ENCODE measurements at places on chromosomes 4 and X.

DNA sequence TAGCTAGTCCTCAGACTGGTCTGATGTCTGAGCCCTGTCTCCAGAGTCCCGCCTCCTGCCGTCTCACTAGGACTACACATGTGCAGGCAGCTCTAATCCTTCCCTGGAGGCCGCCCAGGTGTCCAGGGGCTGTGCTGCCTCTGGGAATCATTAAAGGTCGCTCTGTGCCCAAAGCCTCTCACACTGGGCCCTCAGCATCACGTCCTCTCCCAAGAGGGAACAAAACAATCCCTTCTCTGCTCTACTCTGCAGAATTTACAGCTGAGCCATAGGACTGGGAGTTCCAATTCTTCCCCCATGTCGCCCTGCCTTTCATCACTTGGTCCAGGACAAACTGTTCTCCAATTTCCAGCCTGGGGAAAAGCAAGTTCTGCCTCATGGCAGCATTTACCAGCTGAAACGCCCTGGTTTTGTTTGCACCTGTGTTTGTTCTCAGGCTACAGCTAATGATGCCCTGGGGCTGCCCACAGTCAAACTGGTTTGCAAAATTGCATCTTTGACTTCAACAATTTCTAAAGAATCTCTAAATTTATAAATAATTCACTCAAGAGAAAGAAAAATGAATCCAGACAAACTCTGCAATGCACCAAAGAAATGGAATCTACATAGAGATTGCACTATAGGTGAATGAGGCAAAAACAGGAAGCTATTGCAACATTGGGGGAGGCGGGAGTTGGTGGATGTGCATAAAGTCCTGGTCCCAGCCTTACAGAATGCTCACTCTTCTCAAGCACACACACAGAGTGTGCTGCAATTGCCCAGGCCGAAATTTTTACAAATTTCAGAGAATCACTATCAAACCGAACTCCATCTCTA is 7.2 kb upstream of the MRFAP1 start:
- no peak for DNase-seq

- no peak for DNase-seq
Measured at GRCh38 chrX:120727452-120727851, 97.6 kb upstream of the C1GALT1C1 start.

GRCh38 chr4:54255881-54256280 is 26.8 kb downstream of the PDGFRA start:
- DNase-seq: no peak

DNA sequence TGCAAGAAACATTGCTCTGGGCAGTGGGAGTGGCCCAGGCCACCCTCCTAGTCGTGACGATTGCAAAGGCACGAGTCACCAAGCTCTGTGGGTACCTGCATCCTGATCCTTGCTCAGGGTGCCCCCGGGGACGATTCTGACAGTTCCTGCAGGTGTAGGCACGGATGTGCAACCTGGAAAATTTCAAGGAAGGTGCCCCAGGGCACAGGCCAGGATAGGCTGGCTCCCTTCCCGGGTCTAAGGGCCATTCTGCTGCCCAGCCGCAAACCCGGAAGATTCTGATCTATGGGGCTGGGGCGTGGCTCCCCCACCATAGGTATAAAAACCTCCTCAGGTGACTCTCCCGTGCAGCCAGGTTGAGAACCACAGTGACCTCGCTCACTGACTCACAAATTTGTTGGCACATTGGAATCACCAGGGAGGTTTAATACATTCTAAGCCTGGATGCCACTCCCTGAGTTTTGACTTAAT is 228.5 kb downstream of the PTTG2 start:
- no peak for DNase-seq

DNA sequence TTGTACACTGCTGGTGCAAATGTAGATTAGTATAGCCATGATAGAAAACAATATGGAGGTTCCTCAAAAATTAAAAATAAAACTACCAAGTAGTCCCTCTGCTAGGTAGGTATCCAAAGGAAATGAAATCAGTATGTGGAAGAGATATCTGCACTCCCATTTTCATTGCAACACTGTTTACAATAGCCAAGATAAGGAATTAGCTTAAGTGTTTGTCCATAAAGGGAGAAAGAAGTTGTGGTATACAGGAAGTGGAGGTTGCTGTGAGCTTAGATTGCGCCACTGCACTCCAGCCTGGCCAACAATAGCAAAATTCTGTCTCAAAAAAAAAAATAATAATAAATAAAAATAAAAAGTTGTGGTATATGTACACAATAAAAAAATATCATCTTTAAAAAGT is 325.0 kb upstream of the EMCN start:
- no peak for DNase-seq

GRCh38 chr4:53771326-53771725 is 180.0 kb upstream of the LNX1 start:
- no peak for DNase-seq

DNA sequence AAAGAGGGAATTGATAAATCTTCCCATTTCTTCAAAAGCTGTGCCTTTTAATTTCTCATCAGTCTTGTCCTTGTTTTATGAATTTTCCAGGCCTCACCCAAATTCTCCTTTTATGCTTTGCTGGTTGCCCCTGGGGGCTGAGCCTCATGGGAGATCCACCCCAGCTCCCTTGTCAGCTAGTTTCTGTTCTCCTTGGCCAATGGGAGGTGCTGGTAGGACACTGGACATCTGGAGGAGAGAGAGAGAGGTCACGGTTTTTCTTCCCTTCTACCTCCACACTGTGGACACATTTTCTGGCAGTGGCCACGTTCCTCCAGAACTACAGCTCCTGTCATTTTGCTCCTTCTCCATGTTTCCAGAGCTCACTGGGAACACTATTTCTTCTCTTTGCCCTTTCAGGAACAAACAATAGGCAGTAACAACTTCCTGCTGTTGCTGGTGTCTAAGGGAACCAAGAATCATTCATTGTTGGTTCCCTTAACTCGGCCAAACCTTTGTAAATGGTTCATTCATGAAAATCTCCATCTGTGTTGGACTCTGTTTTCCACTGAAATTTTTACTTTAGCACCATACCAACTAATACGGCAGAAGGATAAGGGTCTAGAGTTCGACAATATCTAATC is 334.5 kb downstream of the GPAT3 start:
- no peak for DNase-seq

DNA sequence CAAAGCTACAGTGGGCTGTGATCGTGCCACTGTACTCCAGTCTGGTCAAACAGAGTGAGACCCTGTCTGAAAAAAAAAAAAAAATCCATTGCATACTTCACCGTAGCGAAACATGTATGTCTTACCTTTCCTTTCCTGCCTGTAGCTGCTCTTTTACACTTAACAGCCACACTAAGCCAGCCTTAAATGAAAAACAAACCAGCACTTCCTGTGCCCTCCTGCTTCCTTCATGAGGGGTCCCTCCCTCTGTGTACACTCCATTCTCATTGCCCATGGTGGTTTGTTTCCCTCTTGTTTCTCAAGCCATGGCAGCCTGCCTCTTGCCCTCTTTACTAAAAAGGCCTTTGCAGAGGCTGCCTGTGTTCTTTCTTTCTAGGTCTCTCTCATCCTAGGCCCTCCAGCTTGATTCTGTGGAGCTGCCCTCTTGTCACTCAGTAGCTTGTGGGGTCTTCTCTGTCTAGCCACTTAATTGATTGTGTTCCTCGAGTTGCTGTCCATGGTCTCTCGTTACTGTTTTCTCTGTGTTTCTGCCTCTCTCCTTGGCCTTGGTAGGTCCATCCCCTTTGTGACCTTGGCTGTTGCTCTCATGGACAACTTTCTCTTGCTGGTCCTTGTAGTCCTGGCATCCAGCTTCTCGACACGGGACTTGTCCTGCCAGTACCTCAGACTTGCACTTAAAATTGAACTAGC is 52.1 kb upstream of the MSANTD1 start:
- DNase-seq: no peak

GRCh38 chr4:135050086-135050717 is 848.6 kb upstream of the PABPC4L start:
- no peak for DNase-seq

DNA sequence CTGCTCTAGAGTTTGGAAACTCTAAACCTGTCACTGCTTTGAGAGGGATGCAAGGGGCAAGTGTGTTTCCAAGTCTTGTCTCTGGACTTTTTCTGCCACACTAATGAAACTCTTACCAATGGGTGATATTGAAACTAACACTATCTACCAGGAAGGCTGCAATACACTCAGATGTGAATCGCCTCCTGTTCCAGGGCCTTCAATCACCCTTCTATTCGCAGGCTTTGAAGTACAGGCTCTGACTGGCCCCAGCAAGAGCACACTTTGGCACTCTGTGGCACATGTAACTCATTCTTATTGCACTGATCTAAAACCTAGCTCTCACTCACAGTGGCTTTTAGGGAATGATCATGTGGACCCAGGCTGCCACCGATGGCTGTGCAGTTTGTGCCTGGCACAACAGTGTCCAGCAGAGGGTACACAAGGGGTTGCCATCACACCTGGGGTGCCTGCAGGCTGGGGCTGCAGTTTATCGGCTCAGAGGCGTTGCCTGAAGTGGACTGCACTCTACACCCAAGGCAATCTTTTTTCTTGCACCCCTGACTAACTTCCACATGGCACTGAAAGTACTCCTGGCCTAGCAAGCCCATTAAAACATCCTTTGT is 210.8 kb downstream of the MGST2 start:
- no peak for DNase-seq

- no peak for DNase-seq
Measured at GRCh38 chrX:127030016-127030748, 210.7 kb downstream of the PRR32 start.

DNA sequence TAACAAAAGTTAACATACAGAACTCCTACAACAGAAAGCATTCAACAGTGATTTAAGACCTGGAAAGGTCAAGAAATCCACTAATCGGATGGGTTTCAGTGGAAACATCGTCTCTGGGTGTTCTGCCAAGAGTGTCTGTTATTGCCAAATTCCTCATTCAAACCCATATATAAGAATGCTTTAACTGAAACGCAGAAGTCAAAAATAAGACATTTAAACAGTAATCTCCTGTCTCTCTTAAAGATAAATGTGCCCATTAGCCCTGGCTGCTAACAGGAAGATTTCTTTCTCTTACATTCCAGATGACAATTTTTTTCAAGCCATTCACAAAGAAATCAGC is 31.5 kb downstream of the DCTD start:
- no peak for DNase-seq

DNA sequence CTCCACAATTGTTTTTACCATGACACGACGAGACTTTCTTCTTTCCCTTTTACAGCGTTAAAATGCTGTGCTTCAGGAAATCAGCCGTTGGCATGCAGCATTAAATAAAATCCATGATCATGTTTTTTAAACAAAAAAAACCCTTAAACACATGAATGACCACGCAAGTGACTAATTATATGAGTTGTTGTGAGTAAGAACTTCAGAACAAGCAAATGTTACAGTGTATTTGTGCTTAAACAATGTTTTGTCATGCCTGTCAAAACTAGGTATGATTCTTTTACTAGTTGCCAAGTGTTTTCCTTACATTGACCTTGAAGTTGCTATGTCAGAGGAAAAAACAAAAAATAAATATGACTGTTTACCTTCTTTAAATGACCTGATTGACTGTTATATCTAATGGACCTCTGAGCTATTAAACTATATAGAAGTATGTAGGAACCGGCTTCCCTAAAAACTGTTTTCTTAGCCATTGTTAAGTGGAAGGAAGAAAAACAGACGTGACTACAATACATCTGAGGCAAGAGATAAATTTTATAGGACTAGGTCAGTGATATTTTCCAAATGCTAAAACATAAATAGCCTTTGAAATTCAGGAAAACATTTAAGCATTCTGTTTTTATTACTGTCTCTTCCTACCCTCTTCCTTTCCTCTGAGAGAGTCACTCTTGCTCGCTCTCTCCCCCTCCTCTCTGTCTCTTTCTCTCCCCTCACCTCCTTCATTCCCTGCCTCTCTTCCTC is 197.1 kb downstream of the PALLD start:
- DNase-seq: peak; percentile 24

DNA sequence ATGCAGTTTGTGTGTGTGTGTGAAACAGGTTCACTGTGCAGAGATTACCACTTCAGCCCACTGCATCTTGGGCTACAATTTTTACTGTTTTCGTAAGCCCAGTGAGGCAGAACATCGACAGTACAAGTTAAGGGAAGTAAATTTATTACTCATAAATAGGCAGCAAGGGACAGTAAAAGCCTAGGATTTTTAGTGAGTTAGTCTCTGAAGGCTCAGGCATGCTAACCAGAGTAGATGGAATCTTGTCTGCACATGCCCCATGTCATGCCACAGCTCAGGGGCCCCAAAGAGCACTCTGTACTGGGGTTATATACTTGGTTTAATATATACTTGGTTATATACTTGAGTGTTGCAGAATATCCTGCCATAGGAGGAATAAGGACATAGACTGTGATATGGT is 825.7 kb downstream of the TECRL start:
- DNase-seq: no peak

DNA sequence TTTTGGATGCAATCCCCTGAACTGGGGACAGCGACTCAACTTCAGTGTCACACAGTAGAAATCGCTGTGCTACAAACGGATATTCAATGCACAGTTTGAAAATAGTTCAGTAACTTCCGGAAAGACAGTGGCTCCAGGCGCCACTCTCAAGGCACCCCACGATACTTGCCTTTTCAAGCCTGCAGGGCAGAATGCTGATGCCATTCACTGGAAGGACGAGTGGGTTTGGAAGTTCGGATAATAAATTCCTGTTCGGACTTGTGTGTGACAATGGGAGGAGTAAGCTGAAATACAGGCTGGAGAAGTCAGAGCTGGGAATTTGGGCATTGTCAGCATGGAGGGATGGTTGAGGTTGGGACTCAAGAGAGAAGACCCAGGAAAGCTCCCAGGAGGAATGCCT is 64.3 kb upstream of the HELT start:
- no peak for DNase-seq

DNA sequence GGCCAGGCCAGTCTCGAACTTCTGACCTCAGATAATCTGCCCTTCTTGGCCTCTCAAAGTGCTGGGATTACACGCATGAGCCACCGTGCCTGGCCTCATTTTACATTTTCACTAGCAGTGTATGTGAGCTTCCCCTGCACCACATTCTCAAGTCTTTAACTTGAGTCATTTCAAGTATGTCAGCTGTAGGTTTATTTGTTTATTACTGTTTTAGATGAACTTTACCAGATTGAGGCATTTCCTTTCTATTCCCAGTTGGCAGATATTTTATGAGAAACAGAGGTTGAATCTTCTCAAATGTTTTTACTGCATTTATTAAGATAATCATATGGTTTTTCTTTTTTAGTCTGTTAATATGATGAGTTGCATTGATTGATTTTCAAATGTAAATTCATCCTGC is 114.6 kb upstream of the SH3RF1 start:
- peak; percentile 24 for DNase-seq
